ENCODE measurements at places on chromosomes 1 and 21.

DNA sequence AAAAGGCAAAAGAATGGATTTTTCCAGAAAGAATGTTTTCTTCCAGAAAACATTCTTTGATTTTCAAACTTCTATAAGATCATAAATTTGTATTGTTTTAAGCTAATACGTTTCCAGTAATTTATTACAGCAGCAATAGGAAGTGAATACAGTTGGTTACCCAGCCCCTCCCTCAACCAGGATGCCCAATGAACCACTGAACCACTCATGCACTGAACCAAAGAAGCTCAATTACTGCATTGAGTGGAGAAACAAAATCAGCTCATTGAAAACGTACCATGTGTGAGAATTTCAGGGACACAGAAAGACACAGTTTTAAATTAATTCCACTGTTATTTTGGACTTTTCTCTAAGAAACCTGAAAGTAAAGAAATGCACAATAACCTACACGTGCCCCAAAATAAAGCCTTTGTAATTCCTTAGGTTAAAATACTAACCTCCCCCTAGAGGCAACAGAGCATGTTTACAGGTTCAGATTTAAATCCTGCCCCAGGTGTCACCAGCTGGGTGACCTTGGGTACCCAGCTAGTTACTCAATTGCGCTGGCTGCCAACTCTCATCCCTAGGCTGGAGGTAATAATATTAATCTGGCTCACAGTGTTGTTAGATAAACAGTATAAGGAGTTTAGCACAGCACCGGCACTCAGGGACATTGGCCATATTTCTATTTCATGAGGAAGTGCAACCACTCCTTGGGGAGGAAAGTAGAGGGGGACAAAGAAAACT lies 111.7 kb downstream of the NMNAT2 start:
- no peak for DNase-seq

DNA sequence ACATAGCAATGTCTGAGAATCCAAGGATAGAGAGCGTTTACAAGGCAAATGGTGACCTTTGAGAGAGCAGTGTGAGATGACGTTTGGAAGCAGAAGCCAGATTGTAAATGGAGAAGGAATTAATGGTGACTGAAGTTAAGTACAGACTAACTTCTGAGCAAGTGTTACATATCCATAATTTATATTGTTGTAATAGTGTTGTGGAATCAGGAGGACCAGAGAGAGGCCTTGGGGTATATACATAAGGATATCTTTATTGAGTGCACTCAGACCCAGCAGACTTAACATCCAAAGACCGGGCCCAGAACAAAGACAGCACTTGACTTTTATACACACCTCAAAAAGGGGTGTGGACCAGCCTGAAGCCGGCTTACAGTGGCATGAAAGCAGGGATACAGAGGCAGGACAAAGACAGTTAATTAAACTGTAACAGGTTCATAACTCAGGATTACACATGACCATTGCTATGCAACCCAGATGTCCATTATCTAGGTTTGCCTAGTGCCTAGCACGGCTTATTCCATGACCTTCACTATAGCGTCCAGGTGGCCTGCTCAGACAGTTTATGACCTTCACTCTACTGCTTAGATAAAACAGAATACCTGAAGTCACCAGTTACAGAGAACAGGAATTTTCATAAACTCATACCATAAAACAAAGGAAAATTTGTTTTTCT lies 2.7 kb upstream of the MGST3 start:
- DNase-seq, result no peak

GRCh38 chr1:21330544-21330943 lies 40.3 kb upstream of the ECE1 start:
- DNase-seq, result no peak

DNA sequence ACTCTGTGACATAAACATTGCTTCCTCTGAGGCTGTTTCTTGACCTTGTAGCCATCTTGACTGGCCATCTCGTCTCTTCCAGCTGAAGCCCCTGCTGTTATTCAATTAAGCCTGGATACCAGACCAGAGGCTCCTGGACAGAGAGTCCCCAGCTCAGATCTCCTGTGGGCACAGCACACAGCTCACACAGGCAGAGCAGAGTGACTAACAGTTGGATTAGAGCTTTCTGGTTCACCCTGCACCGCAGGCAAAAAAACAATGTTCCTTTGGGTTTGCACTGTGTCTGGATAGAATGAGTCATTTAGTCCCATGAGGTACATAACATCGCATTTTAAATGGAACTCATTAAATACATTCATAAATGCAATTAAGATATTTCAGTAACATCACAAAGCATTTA lies 33.4 kb upstream of the USH2A start:
- no peak for DNase-seq

DNA sequence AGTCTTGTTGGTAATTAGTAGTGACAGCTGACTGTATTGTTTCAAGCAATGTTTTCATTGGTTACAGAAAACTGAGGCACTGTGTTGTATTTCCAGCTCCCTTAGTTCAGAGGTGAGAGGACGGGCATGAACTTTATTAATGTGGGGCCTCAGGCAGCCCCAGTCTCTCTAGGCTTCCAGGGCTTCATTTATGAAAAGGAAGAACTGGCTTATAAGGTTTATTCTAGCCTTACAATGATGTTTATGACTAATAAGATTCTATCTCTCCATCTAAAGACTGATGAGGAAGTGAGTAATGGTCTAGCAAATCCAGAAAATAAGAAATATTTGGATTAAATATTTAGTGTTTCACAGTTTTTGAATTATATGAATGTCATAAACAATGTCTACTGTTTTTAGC lies 41.5 kb downstream of the CBS start:
- DNase-seq, result no peak

DNA sequence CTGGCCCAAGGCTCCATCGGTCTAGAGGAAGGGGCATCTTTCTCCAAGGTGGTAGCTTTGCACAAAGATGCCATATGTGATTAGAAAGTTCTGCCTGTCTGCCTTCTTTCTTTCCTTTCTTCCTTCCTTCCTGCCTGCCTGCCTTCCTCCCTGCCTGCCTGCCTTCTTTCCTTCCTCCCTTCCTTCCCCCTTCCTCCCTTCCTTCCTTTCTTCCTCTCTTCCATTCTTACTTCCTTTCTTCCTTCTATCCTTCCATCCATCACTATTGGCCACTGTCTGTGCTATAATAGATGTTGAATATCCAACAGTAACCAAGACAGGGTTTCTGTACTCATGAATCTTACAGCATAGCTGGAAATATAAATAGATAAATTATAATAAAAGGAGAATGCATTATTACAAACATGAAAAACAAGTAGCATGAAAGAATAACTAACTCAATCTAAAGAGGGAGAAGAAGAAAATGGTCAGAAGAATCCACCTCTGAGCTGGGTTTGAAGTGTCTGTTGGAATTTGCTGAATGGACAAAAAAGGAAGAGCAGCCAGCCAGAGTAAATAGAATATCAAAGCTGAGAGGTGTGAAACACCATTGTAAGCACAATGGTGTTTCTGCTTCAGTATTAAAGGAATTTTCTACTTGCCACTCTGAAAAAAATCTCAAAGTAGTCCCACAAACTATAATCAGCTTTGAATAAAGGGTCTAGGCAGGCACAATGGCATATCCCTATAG lies 250.6 kb upstream of the NR5A2 start:
- DNase-seq, result no peak

DNA sequence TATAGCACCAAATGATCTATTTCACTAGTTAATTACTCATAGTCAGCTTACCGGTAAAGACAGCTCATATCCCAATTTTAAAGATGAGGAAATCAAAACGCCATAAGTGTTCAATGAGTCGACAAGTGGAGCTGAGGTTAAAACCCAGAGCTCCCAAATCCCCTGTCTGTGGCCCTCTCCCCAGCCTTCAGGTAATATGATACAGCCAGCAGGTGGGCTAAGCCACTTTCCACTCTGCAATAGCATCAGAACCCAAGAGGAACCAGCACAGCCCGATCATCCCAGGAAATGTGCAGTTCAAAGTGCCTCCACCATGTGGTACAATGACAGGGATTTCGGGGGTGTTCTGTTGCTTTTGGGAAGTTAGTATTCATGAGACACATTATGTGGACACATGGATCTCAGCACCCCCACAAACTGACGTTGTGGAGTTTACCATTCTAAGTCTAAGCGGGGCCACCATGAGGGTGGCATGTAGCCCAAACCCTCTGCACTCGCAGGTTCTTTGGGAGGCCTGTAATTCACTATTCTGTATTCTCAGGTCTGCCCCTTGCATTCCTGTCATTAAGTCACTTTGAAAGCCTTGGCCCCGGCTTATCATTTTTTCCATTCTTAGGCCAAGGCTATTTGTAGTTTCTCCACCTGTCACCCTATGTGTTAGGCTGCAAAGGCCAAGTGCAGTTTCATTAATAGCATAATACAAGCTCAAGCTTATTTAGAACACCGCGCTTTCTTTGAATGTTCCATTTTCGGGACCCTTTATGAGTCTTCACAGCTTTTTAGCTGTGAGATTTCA lies 26.3 kb upstream of the ACTN2 start:
- DNase-seq, result no peak

DNA sequence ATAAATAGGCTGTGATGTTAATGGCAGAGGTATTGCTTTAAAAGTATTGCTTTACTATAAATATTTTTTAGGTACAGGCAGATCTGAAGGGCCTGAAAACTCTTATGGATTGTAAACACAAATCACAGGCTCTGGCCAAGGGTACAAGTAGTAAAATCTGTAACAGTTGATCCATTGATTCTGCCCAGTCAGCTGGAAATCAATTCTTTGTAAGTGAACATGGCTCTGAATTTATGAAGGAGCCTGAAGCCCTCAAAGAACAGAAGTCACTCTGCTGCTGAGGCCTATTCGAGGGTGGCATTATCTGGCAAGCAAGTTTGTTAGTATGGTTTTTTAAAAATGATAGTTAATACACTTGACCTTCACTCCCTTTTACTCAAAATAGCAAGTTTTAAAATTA lies 834.0 kb upstream of the TMPRSS15 start:
- no peak for DNase-seq

DNA sequence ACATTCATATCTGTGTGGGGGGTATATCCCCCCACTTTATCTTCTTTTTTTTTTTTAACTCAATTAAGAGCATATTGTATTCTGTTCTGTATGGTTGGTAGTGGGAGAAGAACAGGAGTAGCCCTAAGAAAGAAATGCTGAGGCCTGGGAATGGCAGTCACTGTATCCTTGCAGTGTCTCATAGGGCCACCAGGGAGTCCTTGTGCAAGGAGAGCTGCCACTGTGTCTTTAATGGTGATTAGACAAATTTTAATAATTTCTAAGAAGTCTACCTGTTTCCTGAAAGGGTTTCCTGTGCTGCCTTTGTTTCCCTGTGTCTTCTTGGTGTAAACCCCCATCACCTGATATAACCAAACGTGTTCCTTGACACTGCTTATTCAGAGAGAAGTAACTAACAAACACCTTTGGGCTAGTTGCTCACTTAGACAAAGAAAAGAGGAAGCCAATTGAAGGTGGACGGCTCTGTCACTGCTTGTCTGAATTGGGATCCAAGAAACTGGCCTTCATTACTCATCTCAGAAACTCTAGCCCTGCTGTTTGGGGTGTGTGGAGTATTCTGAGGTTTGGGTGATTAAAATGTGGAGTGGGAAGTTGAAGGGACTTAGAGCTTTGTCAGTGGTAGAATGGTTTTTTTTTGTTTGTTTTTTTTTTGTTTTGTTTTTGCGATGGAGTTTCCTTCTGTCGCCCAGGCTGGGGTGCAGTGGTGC lies 15.2 kb downstream of the GIPC2 start:
- DNase-seq, result no peak
